ENCODE measurements at places on chromosomes 4 and X.

DNA sequence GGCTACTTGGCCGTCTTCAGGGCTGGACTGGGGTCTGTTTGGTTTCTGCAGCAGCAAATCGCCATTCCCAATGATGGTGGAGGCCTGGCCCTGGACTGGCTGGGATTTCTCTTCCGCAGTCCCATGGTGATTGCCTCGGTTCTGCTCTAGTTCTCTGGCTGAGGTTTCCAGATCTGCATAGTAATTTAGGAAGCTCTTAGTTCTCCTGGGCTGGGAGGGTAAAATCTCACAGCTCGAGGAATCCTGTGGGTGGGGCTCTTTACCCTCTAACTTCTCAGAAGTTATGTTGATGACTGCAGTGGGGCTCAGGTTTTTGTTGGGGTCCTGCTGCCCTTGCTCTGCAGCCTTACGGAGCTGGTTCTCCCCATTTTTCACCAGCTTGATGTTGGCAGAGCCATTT lies 200.6 kb downstream of the APBB2 start:
- DNase-seq = no peak

DNA sequence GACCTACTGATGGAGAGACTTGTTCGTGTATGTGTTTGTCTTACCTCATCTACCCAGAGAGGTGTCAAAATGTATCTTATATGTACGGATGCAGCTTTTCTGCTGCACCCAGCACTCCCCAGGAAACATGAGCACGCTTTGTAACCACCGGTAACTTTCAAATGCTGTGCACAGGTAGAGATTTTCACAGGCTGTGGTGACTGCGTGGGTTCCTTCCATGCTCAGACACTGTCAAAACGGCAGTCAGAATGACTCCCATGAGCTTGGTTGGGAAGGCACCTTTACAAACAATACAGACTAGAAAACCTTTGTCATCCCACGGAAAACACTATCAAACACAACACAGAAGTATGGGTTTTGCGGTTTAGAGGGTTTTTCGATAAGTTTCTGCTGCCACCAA lies 28.2 kb downstream of the F11 start:
- no peak for DNase-seq

- no peak for DNase-seq
Observed at GRCh38 chrX:23525531-23525930, 141.8 kb upstream of the PRDX4 start.

DNA sequence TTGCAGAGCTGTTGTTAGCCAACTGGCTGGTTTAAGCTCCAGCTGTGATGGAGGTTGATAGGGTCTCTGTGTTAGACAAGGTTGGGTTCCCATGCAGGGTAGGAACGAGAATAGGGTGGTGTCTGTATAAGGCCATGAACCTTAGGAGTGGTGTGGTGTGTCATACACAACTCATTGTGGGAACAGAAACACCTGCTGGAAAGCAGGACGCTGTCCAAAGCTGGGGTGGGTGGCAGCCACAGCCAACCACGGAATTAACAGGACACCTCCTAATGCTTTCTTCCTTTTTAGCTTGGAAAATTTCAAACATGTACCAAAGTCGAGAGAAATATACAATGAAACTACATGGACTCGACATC lies 94.4 kb downstream of the ARHGAP10 start:
- no peak for DNase-seq

- DNase-seq = no peak
Observed at GRCh38 chrX:9738151-9738550, 27.5 kb downstream of the GPR143 start.

DNA sequence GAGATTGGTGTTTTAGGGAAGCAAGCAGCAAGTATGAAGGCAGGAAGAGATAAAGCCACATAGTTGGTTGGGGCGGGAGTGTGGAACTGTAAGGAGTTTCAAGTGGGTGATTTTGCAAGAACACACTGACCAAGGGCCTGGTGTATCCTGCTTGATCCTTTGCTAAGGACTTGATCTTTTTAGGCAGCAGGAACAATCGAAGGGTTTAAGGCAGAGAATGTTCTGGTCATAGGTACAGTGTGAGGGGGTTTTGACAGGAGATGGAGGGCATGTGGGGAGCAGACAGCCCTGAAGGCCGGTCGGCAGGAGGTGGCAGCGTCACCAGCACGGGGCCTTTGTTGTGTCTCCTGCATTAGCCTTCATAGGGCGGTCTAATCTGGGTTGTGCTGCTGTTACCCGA lies 54.7 kb downstream of the FAM193A start:
- no peak for DNase-seq

DNA sequence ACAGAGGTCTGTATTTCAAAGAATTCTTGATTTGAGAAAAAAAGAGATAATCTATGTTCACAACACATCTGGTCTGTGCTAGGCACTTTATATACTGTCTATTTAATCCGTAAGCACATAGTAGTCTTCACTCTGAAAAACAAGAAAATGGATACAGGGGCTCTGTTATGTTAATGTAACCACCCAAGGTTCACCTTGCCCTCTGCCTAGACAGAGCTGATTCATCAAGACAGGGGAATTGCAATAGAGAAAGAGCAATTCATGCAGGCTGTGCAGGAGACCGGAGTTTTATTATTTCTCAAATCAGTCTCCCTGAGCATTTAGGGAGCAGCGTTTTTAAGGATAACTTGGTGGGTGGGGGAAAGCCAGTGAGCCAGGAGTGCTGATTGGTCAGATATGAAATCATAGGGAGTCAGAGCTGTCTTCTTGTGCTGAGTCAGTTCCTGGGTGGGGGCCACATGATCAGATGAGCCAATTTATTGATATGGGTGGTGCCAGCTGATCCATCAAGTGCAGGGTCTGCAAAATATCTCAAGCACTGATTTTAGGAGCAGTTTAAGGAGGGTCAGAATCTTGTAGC lies 92.9 kb upstream of the TNIP3 start:
- DNase-seq = no peak

GRCh38 chr4:158829254-158829653 lies 60.4 kb downstream of the FNIP2 start:
- no peak for DNase-seq

GRCh38 chr4:76272073-76272472 lies 20.6 kb downstream of the FAM47E start:
- DNase-seq = no peak

- DNase-seq = no peak
Observed at GRCh38 chr4:29075366-29075765, 1644.8 kb upstream of the PCDH7 start.

DNA sequence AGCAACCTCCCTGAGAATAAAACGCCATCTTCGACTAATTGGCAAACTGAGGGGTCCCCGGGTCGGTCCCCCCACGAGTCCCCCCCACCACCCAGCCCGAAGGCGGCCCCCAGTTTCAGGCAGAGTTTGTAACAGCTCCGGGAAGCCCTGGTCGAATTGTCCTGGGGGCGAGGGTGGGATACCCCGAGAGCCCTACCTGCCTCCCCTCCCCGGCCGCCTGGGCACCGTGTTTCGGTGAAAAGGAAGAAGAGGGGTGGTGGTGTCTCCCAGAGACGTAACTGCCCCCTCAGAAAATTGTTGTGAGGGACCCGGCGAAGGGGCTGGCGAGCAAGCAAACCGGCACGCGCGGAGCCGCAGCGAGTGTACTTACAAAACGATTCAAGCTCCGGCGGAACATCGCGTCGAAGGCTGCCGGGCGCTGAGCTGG lies 1.2 kb downstream of the ATP11C start:
- no peak for DNase-seq

- DNase-seq = no peak
Observed at GRCh38 chr4:72977936-72978485, 91.5 kb downstream of the COX18 start.

GRCh38 chrX:47171996-47172395 lies 21.6 kb upstream of the UBA1 start:
- DNase-seq = no peak

GRCh38 chr4:155578726-155579370 lies 87.8 kb upstream of the GUCY1A1 start:
- no peak for DNase-seq

GRCh38 chr4:39698424-39699009 lies 581 bp downstream of the UBE2K start:
- peak; percentile 13 for DNase-seq

DNA sequence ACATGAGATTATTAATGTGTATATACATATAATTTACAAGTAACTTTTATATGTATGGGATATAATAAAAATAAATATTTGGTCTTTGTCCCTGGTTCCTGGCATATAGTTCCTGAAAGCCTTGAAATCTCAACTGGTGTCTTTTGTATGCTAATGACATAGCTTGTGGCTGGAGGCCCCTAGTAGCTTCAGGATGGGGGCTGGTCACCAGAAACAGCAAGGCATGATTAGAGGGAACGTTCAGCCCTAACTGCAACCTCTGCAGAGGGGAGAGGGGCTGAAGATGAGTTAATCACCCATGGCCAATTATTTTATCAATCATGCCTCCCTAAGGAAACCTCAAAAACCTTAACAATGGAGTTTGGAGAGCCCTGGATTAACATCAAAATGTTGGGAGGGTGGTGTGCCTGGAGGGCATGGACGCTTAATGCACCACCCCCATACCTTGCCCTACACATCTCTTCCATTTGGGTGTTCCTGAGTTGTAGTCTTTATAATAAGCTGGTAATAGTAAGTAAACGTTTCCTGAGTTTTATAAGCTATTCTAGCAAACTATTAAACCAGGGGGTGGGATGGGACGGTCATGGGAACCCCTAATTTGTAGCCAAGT lies 21.3 kb downstream of the PIN4 start:
- DNase-seq = no peak

Data from stimulated activated CD8-positive, alpha-beta memory T cell treated with anti-CD3 and anti-CD28 coated beads, Interleukin-4, amount 100 ng/mL, for 1 hour (primary cell).